ENCODE measurements at places on chromosomes 4 and X.

DNA sequence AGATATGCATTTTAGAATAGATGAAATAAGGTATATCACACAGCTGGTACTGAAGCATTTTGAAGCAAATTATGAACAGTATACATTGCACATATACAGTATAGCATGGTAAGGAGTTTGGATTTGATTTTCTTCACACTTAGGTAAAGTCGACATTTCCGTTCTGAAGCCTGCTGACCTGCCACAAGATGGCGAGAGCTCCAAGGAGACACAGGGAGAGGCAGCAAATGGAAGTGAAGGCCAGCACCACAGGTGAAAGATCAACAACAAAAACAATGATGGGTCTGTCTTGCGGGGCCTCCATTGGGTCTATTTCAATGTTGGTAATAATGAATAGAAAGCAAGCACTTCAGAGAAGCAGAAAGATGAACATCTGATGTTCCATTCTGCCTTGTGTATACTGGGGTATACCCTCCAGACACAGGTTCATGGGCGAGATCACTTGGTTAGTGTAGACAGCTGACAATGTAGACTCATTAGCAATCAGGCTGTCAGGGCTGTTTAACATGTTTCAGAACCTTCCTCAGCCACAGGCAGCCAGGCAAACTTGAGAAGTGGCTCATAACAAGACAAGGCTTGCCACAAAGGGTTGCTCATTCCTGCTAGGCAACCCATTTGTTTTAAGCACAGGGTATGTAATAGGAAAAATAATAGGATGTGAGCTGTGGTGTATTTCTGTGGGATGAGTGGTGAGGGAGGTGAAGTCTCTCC, 21.4 kb upstream of the NOX1 start:
- DNase-seq: no peak

- DNase-seq: no peak
Observed at GRCh38 chr4:72529148-72529822, 39.7 kb downstream of the ADAMTS3 start.

DNA sequence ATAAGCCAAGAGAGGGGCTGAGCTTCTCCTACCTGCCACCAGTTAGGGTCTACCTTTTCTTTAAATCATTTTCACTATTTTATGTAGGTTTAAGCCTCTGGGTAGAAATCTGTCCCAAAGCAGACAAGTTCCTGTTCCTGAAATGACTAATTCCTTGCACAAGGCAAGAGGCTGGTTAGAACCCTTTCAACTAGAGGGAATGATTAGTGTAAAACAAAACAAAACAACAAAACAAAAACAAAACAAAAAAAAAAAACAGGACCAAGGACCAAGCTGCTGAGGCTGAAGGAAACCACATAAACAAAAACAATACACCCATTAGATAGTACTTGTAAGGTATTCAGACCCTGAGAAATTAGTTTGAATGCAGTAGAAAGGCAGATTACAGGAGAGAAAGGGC, 62.7 kb downstream of the MAML3 start:
- no peak for DNase-seq

- no peak for DNase-seq
Observed at GRCh38 chr4:183430994-183431347, 13.5 kb upstream of the CDKN2AIP start.

DNA sequence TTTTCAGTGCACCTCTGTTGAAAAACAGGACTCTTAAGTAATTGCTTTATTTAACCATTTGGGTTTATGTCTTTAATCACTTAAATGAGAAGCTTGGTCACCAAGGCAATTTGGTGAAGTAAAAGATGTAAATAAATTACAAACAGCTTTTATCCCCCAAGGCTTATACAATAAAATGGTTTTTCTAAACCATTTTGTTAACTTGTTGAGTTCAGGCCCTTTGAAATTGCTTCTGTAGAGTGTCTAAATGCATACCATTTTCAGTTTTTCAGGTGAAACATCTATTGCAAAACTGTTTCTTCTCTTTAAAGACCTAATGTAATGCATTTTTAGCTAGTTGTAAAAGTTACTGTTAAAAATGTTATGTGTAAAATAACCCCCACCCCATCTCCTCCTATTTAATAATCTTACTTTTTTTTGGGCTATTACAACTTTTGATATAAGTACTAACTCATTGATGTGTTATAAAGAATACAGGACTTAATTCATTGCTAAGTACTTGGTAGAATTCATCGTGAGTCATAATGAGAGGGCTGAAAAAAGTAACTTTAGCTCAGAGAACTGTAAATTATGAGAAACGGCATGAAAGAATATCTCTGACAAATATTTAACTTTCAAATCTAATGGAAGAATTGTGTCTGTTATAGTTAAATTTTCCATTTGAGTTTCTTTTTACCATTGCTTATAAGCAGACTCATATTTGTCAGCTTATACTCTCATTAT, 4.5 kb downstream of the RAPGEF2 start:
- no peak for DNase-seq

DNA sequence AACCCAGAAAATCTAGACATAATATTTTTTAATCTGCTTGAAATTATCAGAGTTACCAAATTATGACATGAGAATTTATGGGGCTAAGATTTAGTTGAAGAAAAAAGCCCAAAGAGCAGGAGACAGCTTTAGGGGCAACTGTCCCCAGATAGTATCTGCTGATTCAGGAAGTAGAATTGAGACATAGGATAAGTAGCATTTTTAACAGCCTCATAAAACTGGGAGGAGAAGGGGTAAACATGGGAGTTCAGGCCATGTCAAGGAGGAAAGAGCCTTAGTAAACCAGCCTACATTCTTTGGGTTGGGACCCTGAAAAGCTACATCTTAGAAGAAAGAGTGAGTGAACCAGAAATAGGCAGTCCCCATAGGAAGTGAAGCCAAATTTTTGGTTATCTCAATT, 9.7 kb upstream of the RAB28 start:
- no peak for DNase-seq

DNA sequence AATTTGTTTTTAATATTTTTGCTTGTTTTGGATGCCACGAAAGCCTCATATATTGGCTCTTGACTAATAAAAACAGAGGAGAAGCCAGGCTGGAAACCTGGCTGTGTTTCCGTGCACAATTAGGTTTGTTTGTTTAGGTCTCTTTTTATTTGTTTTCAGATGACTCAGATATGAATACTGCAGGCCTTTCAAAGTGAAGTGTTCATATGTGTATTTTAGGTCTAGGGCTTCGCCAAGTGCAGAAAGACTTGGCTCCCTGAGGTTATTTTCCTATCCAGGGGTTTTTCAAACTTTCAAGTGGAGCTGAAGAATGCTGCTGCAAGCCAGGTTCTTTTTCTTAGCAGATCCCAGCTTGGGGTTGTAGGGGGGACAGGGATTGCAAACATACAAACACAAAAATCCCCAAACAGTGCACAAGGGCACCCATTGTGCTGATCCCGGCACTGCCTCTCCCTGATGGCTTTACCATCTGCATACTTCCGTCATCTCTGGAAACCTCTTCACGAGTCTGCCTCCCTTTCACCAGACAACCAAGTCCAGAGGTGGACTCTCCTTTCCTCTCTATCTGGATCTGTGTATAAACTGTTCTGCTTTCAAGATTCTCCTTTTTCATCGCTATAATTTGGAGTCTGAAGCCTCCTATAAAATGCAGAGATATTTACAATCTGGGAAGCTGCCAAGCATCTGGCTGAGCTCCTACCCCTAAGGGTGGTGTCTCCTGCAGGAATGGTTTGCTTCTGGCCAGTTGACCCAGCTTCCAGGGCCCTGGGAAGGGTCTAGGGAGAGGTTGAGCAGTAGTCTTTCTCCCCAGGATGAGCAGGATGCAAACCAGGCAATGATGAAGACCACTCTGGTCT, 108.6 kb downstream of the SMIM20 start:
- no peak for DNase-seq

DNA sequence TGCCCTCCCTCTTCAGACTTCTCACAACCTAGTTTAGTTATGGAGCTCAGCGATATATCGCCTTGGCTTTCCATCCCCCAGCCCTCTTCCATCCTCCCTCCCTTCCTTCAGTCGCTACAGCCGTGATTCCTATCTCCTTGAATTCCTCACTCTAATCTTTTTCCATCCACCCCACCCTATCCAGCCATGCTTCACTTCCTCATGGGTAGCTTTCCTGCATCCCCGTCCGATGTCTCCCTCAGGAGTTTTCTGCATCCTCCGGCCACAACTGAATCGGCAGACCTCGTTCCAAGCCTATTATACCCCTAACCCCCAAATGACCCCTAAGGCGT, 456 bp downstream of the SNX12 start:
- DNase-seq: no peak

- DNase-seq: no peak
Observed at GRCh38 chrX:140091125-140091886, 126.0 kb upstream of the CXorf66 start.

GRCh38 chrX:124518885-124519284, 172.5 kb downstream of the SH2D1A start:
- DNase-seq: no peak

GRCh38 chr4:70901607-70901983, 574 bp upstream of the MOB1B start:
- DNase-seq: no peak

DNA sequence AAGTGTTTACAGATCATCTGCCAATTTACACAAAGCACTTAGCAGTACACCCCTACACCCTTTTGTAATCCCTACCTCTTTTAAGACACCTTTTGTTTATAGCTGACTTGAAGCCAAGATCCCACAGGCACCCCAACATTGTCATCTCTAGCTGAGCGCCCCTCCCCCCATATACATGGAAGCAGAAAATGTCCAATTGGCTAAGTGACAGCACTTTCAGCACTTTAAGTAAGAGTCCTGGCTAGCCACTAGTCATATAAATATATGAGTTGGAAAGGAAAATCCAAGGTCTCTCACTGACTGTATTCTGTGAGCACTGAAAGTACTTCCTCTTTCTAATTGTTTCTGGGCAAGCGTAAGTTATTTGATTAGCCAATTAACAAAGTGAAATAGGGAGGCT, 108.2 kb downstream of the NSUN7 start:
- no peak for DNase-seq
